Activated T-cell treated with anti-CD3 and anti-CD28 coated beads for 4 hours (primary cell): ENCODE measurements at places on chromosomes 16 and 17.

- DNase-seq, result no peak
Observed at GRCh38 chr16:78500659-78501270, 401.3 kb downstream of the WWOX start.

GRCh38 chr16:5449901-5450300 is 352.3 kb upstream of the EEF2KMT start:
- no peak for DNase-seq

DNA sequence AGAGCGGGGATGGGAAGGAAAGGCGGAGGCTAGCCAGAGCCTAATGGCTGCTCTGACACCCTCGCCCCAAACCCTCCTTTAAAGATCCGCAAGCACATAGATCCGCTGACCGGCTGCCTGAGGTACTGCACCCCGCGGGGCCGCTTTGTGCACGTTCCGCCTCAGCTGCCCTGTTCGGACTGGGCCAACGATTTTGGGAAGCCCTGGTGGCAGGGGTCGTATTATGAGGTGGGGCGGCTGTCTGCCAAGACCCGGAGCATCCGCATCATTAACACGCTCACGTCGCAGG is 663 bp downstream of the CYB5D1 start:
- no peak for DNase-seq

- DNase-seq, result no peak
Observed at GRCh38 chr17:41026715-41027471, at the start of gene KRTAP1-5. Gene KRTAP1-5, minus strand, starts transcription at chr17:41027208. Its CDS starts 53 bp downstream, at chr17:41027155.

- DNase-seq, result peak; percentile 19
Observed at GRCh38 chr16:3637371-3637923, 17.0 kb upstream of the DNASE1 start.
